Dermis microvascular lymphatic vessel endothelial cell (primary cell): ENCODE measurements at places on chromosomes 6 and 20. TPM values are rescaled to one million over a fixed set of nuclear protein-coding genes. Genes with fewer than 3 reads are reported as not detected.
A peak's percentile ranks its signal among the peaks of the same experiment; 100 is the strongest.

LAMA2 gene
- 0.13 and 0.64 TPM in 2 replicates for total RNA-seq

- peak; percentile 45 for DNase-seq
Observed at GRCh38 chr6:3119040-3119723, 671 bp downstream of the BPHL start.

- no peak for DNase-seq
Observed at GRCh38 chr6:84332139-84333034, 104.9 kb upstream of the CEP162 start.

GRCh38 chr6:160092602-160093001 is 29.0 kb upstream of the SLC22A1 start:
- no peak for DNase-seq

DNA sequence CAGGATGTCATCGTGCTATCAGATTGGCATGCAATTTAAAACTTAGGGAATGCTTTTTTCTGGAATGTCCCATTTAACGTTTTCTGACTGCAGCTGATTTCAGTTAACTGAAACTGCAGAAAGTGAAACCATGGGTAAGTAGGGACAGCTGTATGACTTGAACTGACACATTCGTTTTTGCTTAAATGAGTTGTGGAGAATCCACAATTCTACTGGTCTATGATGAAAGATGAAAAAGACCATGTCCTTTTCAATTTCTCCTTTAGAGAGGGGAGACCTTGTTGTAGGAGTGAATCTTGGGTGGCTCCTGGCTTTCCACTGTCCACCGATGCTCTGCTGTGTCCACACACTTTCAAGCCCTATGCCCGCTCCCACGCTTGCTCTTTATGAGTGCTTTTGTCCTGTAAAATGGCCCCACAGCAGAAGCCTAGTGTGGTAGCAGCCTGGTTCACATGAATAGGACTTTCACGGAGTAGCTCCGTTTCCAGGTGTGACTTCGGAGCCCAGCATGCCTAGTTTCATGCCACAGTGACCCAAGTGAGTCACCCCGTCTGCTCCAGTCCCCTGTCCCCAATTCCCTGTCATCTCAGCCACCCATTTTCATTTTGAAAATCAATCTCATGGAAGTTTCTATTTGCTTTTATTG is 21.9 kb downstream of the DYNLT1 start:
- no peak for DNase-seq

DNA sequence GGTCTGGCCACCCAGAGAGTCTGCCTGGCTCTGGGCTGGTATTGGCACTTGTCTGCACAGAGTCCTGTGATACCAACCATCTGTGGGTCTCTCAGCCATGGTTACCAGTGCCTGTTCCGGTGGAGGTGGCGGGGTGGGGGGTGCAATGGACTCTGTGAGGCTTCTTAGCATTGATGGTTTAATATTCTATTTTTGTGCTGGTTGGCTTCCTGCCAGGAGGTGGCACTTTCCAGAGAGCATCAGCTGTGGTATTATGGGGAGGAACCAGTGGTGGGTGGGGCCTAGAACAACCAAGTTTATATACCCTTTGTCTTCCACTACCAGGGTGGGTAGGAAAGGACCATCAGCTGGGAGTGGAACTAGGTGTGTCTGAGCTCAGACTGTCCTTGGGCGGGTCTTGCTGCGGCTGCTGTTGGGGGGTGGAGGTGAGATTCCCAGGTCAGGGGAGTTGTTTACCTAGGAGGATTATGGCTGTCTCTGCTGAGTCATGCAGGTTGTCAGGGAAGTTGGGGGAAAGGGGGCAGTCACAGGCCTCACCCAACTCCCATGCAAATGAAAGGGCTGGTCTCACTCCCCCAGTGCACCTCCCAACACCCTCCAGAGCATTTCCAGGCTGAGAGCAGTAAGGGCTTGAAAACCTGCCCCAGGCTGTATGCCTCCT is 117.5 kb downstream of the FLRT3 start:
- DNase-seq: no peak

HLA-DPA1 gene
- total RNA-seq: 3.2 and 6.3 TPM in 2 replicates

GRCh38 chr6:134738211-134738885 is 211.6 kb downstream of the ALDH8A1 start:
- no peak for DNase-seq

CDH4 gene
- total RNA-seq: under 0.01 and 0.13 TPM in 2 replicates

OPN5 gene
- not detected in 2 replicates for total RNA-seq

GRCh38 chr6:42243046-42243445 is 25.4 kb upstream of the MRPS10 start:
- peak; percentile 77 for DNase-seq

- DNase-seq: no peak
Observed at GRCh38 chr6:11785415-11785773, 6.8 kb upstream of the ADTRP start.

TFEB gene
- 5.5 and 7.6 TPM in 2 replicates for total RNA-seq

GRCh38 chr6:130969791-130970491 is 93.1 kb downstream of the EPB41L2 start:
- peak; percentile 33 for DNase-seq

DNA sequence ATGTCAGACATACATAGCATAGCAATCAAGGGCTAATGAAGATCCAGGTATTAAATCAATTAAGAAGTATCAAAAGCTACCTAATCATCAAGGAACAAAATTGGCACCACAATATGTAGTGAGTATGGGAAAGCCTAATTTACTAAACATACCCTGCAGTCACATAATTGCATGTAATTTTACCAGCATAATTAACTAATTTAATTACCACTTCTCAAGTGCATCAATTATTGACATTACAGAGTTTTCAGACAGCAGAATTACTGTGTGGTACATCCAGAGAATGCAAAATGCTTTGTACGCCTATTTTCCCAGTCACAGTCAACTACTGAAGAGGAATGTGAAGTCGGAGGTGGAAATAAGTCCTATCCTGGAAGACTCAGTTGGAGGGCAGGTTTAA is 279.0 kb upstream of the ID4 start:
- no peak for DNase-seq
